H9 (cell line): ENCODE measurements at places on chromosomes 7 and 10.

DNA sequence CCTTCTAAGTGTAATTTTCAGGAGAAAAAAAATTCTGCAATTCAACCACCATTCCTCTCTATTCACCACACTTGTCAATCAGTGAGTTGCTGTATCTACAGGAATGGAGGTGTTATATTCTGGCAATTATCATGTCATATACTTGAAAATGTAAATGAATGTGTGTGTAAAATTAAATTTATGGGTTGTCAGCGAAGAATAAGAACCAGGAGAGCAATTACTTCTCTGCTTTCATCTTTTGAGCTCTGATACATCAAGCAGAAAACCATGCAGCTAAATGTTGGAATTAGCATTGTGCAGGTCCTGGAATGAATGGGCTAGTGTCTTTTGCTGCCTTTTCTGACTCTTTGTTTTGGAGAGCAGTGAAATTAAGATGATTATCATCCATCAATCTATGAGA is 207.6 kb downstream of the FOXP2 start:
- no peak for DNase-seq
- H3K36me3 ChIP-seq, result no peaks in the 10 kb centered on the region
- no peaks in the 10 kb centered on the region for H3K27me3 ChIP-seq
- no peak overlapping the region for H3K27ac ChIP-seq

- H3K4me3 ChIP-seq, result peak within 1 kb of the TSS; percentile 91
- H3K27ac ChIP-seq, result no peak within 1 kb of the TSS
- no peaks in the 10 kb centered on the region; the same call in 1 of the 2 replicates for H3K4me1 ChIP-seq
- peaks cover 86% of the 10 kb centered on the region for H3K27me3 ChIP-seq
- H3K36me3 ChIP-seq, result no peaks in the 10 kb centered on the region
Observed at GRCh38 chr7:97005183-97006054, at the start of gene DLX6. Gene DLX6, plus strand, starts transcription at chr7:97005553. Its CDS starts 425 bp downstream, at chr7:97005978.

DNA sequence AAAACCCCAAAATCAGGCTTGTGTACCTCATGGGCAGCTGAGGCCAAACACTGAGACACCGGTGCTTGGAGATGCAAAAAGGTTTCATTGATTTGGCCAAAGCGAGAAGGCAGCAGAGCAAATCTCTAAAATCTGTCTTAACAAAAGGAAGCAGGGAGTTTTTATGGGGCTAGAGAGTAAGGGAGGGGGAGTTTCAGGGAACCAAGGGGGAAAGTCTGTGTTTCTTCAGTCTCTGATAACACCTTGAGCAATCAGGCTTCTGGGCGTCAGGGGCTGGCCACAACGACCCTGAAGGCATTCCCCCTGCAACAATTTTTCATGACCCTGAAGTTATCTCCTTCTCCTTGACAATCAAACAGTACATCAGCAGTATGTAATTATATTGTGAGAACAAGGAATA is 2.7 kb upstream of the ZNF786 start:
- H3K4me1 ChIP-seq, result no peaks in the 10 kb centered on the region
- H3K27ac ChIP-seq, result no peak overlapping the region
- no peak for DNase-seq
- peaks cover 4% of the 10 kb centered on the region for H3K36me3 ChIP-seq
- no peak overlapping the region; the same call in 2 of the 3 replicates for H3K4me3 ChIP-seq

- no peak overlapping the region for H3K27ac ChIP-seq
- no peaks in the 10 kb centered on the region for H3K4me1 ChIP-seq
- peak; percentile 57 for DNase-seq
- H3K4me3 ChIP-seq, result no peak overlapping the region
Observed at GRCh38 chr7:95608359-95609173, 12.2 kb upstream of the PDK4 start.

DNA sequence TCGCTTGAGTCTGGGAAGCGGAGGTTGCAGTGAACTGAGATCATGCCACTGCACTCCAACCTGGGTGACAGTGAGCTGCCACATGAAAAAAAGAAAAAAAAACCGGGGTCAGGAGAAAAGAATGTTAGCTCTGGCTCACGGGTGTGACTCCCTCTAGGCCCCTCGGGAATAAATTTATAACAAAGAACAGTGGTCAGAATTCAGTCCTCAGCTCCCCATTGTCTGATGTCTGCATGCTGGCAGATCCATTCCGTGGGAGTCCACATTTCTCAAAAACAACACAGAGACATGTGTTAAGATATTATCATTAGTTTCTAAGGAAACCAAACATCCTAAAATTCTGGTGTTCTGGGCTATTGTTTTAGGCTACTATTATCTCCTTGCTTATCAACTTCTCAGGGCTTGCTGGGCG is 90.6 kb downstream of the MARCHF5 start:
- no peak overlapping the region for H3K27ac ChIP-seq
- H3K27me3 ChIP-seq, result no peaks in the 10 kb centered on the region
- DNase-seq, result no peak
- no peaks in the 10 kb centered on the region; the same call in 1 of the 2 replicates for H3K4me1 ChIP-seq

- DNase-seq, result no peak
- H3K36me3 ChIP-seq, result no peaks in the 10 kb centered on the region
- no peak overlapping the region for H3K27ac ChIP-seq
- H3K4me1 ChIP-seq, result peaks cover 4% of the 10 kb centered on the region; the same call in 1 of the 2 replicates
Observed at GRCh38 chr7:106021151-106022067, 58.3 kb downstream of the CDHR3 start.

DNA sequence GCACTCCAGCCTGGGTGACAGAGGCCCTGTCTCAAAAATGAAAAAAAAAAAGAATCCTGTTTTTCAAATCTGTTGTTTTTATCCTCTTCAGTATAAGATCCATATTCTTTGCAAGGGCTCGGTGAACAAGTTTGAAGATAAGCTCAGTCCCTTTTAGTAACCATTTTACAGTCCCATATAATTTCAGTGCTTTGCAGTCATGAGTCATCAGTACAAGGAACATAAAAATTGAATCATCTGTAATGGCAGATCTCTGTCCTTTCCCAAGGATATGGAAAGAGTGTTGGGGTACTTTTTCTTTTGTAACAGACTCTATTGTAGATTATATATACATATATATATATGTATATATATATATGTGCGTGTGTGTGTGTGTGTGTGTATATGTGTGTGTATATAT is 52.2 kb upstream of the ZPBP start:
- H3K27ac ChIP-seq, result no peak overlapping the region
- no peaks in the 10 kb centered on the region for H3K4me1 ChIP-seq
- no peaks in the 10 kb centered on the region for H3K36me3 ChIP-seq
